Upper lobe of right lung (tissue), 1 donor: ENCODE measurements at places on chromosomes 1 and 21. TPM values are rescaled to one million over a fixed set of nuclear protein-coding genes. Genes with fewer than 3 reads are reported as not detected.

The KCNQ4 gene
- 0.96 TPM for total RNA-seq

The CSRP1 gene
- 280 TPM for total RNA-seq

The INKA2 gene
- total RNA-seq, result 13.3 TPM

The DMBX1 gene
- total RNA-seq, result not detected

The RFX5 gene
- total RNA-seq, result 45.8 TPM

The TMPRSS2 gene
- 83.6 TPM for total RNA-seq

The PLA2G2C gene
- not detected for total RNA-seq
